Lung microvascular endothelial cell (primary cell): ENCODE measurements at places on chromosomes 7 and 10. TPM values are rescaled to one million over a fixed set of nuclear protein-coding genes. Genes with fewer than 3 reads are reported as not detected.
A peak's percentile ranks its signal among the peaks of the same experiment; 100 is the strongest.

DNA sequence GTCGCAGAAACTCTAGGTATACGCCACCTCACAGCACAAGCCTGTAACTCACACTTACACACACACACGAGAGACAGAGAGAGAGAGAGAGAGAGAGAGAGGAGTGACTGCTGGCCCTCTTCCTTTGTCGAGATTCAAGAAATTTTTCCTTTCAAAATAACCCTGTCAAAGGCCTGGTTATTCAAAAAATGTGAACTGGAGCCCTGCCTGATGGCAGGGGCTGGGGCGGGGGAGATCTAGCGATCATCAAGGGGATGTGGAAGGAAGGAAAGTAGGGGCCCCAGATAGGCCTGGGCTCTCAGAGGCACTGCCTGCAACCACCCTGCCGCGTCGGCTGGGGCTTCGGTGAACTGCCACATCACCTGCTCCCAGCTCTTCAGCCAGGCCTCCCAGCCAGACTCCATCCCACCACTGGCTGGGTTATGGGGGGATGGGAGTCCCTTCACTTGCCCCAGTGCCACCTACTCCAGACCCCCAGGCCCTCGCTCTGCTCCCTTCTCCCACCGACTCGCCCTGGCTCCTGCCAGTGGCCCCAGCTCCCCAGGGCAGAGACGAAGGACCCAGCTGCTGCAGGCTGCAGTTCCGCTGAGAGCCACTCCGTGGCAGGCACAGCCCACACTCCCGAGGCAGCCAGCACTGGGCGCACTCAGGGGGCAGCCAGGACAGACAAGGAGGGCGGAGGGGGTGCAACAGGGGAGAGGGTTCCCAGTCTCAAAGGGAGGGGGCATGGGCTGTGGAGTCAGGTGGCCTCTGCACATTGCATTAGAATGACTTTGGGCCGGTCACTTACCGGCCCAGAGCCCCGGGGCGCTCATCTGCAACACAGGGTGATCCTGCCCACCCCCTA, 15.3 kb downstream of the KCNH2 start:
- peak; percentile 54 for DNase-seq

- DNase-seq: no peak
These were observed 171.0 kb downstream of the SND1 start for GRCh38 chr7:127822822-127823508.

DNA sequence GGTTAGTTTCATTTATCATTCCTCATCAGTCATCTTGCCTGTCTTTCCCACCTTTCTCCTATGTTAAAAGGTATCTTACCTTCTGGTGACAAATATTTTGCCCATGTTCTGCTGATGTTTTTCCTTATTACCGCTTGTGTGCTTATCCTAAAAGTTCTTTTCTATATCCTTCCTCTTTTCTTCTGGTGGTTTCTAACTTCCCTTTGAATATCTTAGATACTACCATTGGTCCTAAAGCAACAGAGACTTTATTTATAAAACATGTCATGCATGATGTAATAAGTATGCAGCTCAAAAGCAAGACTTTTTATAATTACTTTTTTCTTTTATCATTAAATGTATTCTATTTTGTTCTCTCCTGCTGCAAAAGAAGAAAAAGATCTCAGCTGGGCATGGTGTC, 24.8 kb downstream of the TBC1D12 start:
- DNase-seq: no peak

GRCh38 chr10:96441322-96441885, 72.3 kb downstream of the TLL2 start:
- DNase-seq: no peak

GRCh38 chr10:31319602-31320549, 860 bp downstream of the ZEB1 start:
- peak; percentile 46 for DNase-seq

DNA sequence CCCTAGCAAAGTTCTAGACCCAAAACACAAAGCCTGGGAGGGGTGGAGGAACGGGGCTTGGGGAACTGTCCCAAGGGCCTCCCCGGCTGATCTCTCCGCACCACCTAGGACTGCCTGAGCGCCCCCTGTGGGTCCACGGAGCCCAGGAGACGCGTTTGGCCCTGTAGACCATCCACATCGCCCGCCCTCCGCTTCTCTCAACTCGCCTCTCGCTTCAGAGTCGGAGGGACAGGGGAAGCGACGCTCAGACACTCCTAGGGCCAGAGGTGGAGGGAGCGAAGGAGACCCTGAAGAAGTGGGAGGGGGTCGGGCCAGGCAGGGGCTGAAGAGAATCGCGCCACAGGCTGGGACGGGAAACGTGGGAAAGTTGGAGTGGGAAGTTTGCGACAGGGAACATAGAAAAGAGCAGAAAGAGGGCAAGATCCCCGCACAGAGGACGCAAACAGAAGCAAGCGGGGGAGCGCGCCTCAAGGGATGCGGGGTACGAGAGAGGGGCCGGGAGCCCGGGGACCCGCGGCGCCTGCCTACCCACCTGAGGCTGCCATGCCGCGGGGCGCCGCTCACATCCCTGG, 378 bp downstream of the PIK3AP1 start:
- peak; percentile 14 for DNase-seq

DNA sequence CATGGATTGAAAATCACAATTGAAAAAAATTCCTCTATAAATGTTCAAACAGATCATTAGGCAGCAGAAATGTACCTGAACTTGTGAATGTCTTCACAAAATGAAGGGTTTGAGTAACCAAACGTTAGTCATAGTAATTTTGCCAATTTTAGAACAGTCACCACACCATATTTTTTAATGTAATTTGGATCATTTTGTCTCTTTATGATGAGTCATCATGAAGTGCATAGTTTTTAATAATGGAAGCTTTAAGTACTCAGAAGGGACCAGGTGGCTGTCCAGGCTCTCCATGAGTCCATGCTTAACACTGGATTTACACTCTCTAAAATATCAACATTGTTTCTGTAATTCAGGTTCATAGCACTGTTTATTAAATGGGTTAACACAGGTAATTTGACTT, 219.2 kb downstream of the ETV1 start:
- no peak for DNase-seq

DNA sequence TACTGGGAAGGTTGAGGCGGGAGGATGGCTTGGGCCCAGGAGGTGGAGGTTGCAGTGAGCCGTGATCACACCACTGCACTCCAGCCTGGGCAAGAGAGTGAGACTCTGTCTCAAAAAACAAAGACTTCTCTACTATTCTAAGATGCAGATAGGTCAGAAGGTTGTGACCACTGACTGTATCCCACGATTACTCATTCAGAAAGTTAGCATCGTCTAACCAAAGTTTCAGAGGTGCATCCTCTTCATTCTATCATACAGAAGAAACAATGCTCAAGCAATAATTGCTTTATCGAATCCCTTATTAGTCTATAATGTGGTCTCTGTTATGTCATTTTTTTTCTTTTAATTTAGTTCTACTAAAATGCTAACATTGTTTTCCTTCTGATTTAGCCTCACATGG, 348.7 kb upstream of the LRGUK start:
- no peak for DNase-seq

GRCh38 chr10:79982362-79982800, 33.5 kb upstream of the SFTPD start:
- DNase-seq: peak; percentile 16

DNA sequence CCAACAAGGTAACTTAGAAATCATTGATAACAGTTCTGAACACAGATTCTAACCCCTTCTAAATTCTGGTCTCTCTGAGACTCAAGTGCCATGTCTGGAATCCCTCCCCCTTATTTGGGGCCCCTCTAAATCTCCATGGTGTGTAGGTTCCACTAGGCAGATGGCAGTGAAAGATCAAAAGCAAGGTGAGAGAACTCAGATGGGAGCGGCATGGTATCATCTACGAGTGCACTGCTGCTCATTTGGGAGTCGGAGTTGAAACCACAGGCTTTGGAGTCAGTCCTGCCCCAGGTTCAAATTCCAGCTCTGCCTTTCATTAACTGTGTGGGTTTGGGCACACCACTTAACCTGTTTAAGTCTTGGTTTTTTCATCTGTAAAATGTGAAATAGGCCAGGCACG, 72.6 kb downstream of the MTURN start:
- no peak for DNase-seq

- DNase-seq: no peak
These were observed 108.0 kb downstream of the TCF7L2 start for GRCh38 chr10:113057948-113058522.

DNA sequence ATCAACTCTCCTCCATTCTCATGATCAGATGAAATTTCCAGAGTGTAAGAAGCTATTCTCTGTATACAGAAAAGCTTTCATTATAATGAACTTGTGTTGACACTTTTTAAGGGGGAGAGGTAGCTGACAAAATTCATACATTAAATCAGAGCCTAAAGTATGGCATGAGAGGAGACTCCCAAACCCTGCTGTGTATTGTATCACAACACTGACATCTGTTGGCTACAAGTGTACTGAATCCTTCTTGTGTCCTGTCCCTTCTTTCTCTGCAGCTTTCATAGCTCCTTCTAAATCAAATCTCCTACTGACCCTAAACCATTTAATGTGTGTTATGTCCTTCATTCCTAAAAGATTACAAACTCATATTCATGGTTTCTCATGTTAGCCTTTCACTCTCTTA, 70.9 kb downstream of the GCC1 start:
- DNase-seq: peak; percentile 43

DNA sequence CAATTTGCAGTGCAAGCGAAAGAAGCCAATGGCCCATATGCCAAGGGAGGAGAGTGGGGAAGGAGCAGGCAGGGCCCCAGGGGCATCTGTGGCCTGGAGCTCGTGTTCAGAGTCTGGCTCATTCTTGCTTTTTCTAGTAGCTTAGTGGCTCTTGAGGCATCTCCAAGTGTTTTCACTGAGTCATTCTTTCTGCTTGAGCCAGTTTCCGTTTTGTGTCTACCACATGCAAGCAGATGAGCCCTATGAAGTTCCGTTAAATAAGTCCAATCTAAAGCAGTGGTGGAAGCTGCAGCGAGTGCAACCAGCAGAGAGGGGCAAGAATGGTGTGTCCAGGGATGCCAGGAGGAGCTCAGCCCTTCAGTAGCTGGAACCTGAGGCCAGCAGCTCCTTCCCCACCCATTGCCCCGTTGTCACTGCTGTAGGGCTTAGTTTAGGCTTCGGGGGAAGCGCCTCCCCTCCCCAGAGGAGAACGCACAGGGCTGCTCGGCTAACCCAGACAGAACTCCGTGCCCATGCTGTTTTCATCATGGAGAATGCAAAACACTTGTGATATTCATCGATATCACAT, 57.4 kb upstream of the EBF3 start:
- DNase-seq: no peak

DNA sequence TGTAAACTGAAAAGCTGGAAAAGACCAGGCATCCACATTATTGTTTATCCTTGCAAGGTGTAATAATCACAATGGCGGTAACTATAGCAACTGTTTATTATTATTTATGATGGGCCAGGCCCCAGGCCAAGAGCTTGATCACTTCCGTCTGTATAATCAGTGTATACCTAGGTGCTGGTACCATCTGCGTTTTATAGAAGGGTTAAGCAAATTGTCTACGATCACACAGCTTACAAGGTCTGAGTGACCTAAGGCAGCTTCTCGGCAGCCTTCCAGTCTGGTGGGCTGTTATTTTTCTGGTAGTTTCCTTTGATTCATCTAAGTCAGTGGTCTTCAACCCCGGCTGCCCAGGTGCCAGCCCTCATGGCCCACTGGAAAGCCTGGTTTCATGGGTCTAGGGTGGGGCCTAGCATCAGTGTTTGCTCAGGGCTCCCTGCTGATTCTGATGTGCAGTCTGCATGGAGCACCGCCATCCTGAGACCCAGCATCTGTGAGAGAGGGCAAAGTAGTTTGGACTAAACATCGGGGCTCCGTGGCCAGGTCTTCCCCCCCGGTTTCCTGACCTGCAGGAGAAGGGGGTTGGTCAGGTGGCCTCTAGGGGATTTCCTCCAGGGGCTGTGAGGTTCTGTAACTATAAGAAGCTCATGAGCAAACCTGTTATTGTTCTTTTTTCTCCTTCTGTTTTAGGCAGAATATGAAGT, 146.4 kb downstream of the RGS10 start:
- DNase-seq: peak; percentile 67

- DNase-seq: no peak
These were observed 308.7 kb upstream of the BMPER start for GRCh38 chr7:33596686-33597085.

DNA sequence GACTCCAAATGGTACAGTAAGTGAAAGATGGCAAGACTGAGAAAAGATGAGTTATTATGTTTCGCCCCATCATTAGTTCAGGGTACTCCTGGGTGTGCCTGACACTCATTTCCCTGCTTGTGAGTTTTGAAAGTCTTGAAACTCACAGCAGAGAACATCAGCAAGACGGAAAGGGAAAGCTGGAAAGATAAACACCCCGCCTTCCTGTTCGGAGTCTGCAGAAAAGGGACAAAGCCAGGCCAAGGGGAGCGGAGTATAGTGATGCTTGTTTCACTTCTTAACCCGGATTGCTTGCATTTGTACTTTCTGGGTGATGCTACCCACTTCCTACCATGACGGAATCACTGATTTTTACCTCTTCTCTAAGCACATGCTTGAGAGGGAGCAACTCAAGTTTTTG, 294.5 kb downstream of the FRMD4A start:
- no peak for DNase-seq

DNA sequence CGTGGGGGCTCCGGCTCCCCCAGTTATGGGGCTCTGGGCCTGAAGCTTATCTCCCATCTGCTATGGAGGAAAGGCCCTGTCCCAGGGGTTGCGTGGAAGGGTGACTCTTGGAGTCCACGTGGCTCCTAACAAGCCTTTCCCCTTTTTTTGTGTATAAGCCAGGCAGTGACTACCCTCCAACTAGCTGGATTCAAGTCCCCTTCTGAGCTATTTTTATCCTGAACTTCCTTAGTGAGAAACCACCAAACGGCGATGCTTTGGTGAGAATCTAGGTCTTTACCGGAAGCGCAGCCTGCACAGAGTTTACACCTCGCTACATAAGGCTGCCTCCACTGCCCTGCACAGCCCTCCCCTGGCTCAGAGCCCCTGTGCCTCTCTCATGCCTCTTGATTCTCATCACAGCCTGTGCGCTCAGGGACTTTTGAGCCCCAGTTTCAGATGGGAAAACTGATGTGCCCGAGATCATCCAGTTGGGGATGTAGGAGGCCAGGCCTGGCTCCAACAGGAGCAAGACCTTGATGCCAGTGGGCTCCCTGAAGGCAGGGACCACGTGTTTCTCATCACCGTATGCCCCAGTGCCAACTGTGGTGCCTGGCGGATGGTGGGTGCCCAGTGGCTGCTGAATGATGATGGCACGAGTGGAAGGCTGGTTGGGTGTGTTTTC, 102.3 kb upstream of the PPIF start:
- peak; percentile 39 for DNase-seq

DNA sequence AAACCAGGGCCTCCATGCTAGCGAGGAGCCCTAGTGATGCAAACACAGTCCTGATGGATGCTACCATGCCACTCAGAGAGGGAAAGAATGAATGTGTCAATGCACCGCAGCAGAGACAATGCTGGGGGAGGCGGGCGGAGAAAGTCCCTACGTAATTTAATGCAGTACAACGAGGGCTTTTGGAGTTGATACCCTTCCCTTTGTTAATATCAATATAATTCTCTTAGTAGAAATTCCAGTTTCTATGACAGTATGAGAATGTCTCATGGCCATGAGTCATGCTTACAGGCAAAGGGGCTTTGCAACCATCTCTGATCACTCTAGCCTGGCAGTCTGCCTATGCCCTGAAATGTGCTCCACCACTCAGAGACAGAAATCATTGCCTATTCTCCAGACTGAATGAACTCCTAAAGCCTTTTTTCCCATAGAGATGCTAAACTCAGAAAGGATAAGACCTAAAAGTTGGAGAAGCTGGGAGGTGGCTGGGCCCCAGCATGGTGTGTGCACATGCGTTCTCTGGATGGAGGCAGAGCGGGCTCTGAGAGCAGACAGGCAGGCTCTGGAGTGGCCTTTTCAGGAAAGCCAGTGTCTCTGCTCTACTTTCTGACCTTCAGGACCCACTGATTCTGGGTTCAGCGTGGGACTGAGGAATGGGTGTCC, 20.3 kb upstream of the GIMAP2 start:
- DNase-seq: peak; percentile 11

The SORCS1 gene
- total RNA-seq: not detected in 2 replicates

The TLX1 gene
- not detected in 2 replicates for total RNA-seq

The TMEM236 gene
- 0.65 and 0.79 TPM in 2 replicates for total RNA-seq

The CHRM2 gene
- not detected in 2 replicates for total RNA-seq

The ADCY1 gene
- 0.40 and 0.44 TPM in 2 replicates for total RNA-seq
